Thymus (tissue), 14 donors: ENCODE measurements at places on chromosomes 12 and 14. TPM values are rescaled to one million over a fixed set of nuclear protein-coding genes. Genes with fewer than 3 reads are reported as not detected.

The FGD4 gene
- 3.6 TPM for total RNA-seq

The FNTB gene
- 6.6 TPM for total RNA-seq

The ANKRD33 gene
- not detected for total RNA-seq

The MEG3 gene
- 12.6 TPM for total RNA-seq

The EMC9 gene
- 26.8 TPM for total RNA-seq

The COX8C gene
- not detected for total RNA-seq

The TSPAN8 gene
- total RNA-seq = 0.33 TPM

The ASCL1 gene
- 17.8 TPM for total RNA-seq

The TEX22 gene
- 0.85 TPM for total RNA-seq

The FAIM2 gene
- 0.24 TPM for total RNA-seq

The KLRC2 gene
- 10.8 TPM for total RNA-seq

The B4GALNT3 gene
- total RNA-seq = 3.1 TPM

- peak; percentile 41 for DNase-seq
Observed at GRCh38 chr12:57521525-57522010, 1.1 kb upstream of the MBD6 start.

DNA sequence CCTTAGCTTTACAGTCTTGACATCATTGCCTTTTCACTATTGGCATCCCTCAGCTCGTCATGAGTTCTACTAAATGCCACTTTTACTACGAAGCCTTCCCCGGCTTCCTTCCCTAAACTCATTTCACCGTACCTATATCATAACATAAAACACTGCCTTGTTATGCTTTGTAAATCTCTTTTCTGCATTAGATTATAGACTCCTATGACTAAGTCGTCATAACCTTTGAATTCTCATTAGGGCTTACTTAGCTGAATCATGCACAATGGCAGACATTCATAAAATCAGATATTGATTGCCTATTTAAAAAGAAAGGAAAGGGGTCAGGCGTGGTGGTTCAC is 21.0 kb downstream of the BTG1 start:
- no peak for DNase-seq

GRCh38 chr12:121789233-121789781 is 4.2 kb downstream of the RHOF start:
- DNase-seq = no peak

- no peak for DNase-seq
Observed at GRCh38 chr12:61810486-61810885, 449.7 kb upstream of the USP15 start.

GRCh38 chr12:28958553-28959195 is 190.4 kb upstream of the FAR2 start:
- DNase-seq = no peak

DNA sequence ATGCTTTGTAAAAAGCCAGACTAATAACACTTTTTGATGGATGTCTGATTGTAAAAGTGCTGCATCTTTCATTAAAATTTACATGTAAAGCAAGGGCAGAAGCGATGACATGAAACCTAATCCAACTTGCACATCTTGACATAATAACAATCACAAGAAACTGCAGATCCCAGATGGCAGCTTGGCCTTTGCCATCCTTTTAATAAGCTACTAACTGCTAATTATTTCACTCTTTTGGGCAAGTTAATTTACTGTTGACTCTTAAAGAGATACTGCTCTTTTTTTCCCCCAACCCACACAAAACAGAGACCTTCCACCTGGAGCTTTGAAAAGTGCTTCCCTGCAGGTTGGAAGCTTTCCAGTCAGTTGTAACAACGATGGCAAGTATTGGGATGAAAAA is 137.5 kb downstream of the NRXN3 start:
- no peak for DNase-seq

DNA sequence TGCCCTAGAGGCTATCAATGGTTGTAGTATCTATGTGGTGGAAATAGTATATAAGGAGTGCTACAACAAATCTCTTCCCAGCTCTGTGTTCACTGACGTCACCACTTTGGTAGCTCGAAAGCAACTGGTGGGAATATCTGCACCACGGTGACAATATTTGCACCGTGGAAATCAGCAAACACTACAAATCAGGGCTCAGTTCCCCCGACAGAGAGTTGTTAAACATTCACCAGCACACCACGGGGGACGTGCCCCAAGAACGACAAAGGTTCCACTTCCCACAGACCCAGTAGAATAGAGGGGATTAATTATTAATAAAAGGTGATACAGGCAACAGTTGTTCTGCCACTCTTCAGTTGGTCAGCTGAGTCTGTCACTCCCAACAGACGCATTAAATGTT is 98.4 kb downstream of the CCDC60 start:
- DNase-seq = no peak

DNA sequence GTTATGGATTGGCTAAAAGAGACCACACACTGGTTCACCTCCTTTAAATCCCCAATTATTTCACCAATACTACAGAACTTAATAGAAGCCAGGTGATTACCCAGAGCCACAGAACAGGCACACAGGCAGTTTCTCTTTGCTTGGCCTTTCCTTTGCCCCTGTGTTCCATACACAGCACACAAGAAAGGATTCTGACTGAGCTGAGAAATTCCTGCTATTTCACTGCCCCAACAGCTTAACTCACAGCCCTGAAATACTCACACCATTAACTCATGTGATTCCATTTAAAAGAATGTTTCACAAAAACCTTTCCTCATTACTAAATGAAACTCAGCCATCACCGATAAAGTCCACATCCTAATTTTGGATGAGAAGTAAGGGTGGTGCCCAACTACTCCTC is 133.6 kb downstream of the MED13L start:
- no peak for DNase-seq

DNA sequence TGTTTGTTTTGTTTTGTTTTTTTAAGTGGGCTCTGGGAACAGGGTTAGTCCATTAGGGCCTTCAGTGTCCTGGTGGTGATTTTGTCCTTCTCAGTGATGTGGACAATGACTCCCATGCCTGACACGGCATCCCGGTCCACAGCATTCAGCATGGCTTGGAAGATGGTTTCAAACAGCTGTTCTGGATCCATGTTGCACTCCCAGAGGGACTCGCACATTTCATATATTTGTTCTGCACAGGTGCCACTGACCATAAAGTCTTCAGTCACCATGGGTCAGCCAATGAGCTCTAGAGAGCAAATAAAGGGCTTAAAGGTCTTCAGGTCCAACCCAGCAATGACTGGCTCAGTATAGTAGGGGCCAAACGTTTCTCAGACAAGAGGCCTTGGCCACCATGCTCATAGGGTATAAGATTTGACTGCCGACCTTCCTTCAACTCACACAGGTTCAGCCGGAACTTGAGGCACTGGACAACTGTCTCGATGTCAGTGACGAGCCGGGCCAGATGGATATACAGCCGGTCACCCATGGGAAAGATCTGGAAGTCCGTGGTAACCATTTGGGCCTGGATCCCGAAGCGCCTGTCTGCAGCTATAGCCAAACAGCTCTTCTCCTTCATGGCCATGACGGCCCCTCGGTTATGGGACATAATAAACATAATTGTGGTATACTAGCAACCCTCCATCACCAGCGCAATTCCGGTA is 18.0 kb downstream of the OR10P1 start:
- DNase-seq = no peak

GRCh38 chr12:103382736-103383346 is 112.9 kb downstream of the C12orf42 start:
- DNase-seq = no peak

DNA sequence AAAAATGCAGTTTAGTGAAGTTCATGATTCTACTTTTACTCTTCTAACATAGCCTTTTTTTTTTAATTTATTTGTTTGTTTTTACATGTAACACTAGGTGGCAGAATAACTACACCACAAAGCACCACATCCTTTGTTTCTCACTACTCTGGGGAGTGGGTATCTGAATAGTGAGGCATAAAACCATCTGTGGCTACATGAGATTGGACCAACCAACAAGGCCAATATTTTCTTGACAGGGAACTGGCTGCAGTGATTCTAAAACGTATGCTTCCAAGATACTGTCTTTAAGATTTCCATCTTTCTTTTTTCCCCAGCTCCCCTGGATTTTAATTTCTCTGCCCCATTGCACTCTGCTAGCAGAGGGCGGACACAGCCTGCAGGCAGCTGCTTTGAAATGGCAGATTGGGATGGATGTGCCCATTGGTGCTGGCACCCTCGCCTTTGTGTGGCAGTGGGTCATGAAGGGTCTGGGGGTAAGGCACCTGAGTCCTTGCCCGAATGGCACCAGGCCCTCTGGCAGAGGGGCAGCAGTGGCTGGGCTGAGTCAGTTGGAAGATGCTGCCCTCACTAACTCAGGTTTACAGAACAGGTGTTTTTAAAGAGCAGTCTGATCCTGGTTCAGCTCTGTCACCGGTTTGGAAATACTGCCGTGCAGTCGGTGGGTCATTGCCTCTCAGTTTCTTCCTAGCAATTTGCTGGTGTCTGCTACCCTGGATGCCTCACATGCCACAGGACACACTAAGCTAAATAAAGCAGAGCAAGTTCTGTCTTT is 429.1 kb downstream of the RAD51B start:
- peak; percentile 76 for DNase-seq

- DNase-seq = no peak
Observed at GRCh38 chr12:99647453-99647852, at the start of gene GARIN6. TSS of gene GARIN6 (plus strand) at chr12:99647753. CDS start at chr12:99648175, 422 bp downstream.

GRCh38 chr14:68362846-68363245 is 430.0 kb downstream of the ZFP36L1 start:
- no peak for DNase-seq

- DNase-seq = no peak
Observed at GRCh38 chr12:69500631-69501030, 30.4 kb downstream of the FRS2 start.

- no peak for DNase-seq
Observed at GRCh38 chr12:49559011-49559675, 8.8 kb downstream of the MCRS1 start.

DNA sequence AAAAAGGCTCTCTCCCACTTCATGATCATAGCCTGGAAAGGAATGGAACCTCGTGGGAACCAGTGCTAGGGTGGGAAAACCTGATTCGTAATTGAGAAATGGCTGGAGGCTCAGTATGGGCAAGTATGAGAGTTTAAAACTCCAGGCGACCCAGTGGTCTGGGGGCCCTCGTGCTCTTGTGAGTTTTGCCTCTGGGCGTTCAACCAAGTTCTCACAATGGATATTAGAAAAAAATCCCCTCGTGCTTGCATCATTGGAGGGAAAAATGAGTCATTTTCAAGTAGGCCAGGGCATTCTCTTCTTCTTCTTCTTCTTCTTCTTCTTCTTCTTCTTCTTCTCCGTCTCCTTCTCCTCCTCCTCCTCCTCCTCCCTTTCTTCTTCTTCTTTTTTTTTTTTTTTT is 39.0 kb downstream of the GPR68 start:
- no peak for DNase-seq

GRCh38 chr12:124898200-124898922 is 16.1 kb downstream of the UBC start:
- DNase-seq = peak; percentile 77

DNA sequence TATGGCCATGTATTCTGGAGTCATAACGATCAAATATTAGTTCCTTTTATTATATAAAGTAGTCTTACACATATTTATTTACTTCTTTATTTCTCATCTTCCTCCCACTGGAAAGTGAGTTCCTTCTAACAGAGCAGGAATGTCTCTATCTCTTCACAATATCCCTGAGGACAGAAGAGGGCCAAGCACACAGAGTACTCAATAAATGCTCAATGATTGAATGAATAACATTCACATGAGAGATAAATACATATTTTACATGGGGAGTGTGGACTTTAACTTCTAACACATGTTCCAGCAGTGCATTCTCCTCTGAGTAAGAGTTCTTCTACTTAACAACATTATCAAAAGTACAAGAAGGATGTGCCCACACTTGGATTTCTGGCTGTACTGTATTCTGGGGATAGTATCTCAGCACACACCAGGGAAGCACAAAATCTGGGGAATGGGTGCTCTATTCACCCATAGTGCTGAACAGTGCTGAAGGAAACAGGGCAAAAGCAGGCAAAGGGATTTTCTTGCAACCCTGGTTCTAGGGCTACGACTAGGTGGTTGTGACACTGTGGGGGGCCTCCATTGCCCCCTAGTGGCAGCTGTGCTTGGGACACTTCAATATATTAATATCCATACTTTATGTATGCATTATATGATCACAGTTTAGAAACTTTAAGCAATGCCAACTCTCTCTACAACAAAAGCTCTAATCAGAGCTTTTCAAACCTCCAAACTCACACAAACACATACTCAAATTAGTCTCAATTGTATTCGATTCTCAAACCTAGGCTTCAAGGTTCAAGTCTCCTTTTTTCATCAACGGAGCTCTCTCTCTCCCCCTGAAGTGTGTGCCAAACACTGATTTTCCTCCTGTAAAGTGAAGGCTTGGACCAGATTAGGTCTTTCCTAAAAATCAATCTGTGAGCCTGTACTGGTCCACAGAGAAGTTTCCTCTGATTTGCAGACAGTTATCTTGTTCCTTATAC is 115.5 kb downstream of the SLC2A13 start:
- no peak for DNase-seq

DNA sequence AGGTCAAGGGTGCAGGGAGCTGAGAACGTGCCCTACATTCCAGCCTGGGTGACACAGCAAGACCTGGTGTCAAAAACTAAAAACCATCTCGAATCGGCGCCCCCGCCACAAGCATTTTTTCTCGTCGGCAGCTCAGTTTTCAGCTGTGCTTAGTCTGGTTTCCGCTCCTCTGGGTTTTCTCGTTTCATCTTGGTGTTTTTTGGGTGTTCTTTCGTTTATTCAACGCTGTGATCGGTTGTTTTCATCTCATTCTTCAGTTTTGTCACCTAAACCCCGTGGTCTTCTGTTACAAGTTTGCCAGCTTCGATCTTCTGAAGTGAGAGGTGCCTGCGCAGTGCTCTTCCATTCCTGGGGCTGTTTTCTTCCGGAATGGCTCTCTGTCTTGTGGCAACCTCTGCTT is 41.4 kb downstream of the NOC4L start:
- peak; percentile 75 for DNase-seq

GRCh38 chr14:54420478-54421142 is 20.6 kb downstream of the CNIH1 start:
- DNase-seq = no peak

DNA sequence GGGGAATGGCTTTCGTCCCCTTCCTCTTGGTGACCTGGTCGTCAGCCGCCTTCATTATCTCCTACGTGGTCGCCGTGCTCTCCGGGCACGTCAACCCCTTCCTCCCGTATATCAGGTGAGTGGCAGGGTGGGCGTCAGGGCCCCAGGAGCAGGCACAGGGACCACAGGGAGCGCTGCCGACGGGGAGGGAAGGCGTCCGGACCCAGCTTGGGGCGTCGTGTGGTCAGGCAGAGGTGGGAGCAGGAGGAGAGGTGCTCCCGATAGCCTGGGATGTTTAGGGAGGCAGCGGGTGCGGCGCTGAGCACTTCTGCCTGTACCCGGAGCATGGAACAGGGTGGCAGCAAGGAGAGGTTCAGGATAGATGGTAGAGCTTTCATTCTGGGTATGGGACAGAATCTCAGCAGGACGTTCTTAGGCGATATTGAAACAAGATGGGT is 444 bp downstream of the DRAM1 start:
- no peak for DNase-seq
